ENCODE measurements at places on chromosomes 4 and X.

DNA sequence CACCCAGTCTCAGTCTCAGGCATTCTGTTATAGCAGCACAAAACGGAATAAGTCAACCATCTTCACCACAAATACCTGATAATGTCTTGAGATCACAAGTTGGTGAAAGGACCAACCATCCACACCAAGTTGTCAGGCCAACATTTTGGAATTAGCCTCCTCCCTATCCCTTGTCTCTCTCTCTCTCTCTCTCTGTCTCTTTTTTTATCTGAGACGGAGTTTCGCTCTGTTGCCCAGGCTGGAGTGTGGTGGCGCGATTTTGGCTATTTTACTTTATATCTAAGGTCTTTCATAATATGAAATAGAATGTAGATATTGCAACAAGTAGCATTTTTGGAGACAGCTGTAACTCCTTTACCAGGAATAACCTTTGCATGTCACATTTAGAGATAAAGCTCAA lies 15.7 kb downstream of the ADH1A start:
- DNase-seq, result no peak

GRCh38 chrX:31593353-31593752 lies 521.5 kb upstream of the FTHL17 start:
- no peak for DNase-seq

DNA sequence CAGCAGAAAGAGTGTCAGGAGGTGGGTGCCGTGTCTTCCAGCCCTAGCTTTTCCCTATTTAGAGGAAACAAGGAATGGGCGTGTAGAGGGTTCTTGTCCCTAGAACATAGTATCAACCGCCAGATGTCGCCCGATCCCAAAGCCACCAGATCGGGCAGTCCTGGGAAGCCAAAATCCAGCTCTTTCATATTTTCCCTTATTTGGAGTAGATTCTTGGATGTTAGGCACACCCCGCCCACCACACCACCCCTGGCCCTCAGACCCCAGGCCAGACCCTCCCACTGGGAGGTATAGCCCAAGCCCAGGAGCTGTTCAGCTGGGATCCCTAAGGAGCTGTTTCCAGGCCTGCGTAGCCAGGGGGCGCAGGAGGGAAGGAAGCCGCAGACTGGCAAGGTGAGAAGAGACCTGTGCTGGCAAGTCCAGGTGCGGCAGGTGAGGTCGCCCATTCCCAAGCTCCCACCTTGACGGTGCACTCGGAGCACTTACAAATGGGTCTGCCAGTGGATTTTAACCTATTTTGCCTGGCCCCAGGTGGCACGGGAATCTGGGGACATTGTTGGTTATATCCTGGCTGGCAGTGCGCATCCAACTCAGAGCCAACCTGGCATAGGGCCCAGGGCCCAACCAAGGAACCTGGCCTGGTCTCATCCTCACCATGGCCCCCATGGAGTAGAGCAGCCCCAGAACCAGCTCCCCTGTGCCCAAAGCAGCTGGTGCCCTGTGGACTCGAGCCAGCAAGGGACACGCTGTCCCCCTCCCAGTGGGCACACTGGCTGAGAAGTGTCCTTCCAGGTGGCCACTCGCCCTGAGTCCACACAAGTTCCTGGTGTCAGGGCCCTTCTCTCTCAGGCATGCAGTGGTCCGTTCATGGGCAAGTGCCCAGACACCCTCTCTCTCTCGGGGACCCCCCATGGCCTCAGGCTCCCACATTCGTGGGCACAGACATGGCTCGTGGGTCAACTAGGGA lies 811 bp downstream of the FLNA start:
- DNase-seq, result no peak

- DNase-seq, result peak; percentile 18
Observed at GRCh38 chr4:108166441-108167315, 2.1 kb downstream of the LEF1 start.

DNA sequence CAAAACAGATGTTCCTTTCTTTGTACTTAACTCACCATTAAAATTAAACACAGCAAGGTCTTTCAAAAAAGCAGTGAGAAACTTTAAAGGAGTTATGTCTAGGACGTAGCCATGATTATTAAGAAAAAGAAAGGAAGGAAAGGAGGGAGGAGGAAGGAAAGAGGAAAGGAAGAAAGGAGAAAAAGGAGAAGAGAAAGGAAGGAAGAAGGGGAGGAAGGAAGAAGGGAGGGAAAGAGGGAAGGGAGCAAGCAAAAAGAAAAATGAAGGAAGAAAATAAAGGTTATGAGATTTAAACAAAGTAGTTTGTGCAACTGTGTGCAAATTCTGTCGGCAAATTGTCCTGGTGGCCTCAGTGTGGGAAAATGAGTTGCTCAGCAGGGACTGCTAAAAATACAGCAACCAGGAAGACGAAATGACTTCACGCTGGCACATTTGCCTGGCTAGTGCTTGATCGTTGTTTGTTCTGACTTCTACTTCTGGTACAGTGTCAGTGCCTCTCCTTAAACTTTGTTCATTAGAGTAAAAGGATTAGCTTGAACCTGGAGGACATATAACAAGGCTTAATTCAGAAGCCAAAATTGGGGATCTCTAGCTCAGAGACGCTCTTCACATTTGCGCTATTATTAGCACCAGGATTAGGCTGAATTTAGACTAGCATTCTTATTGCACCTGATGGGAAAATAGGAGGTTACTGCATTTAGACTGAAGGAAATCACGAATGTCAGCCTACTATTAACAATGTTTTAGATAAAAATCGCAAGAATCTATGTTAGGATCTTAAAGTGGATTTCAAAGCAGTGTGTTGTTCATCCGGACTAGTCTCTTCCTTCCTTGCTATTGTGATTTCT lies 81.2 kb downstream of the DCK start:
- DNase-seq, result no peak

GRCh38 chr4:33914386-33914785 lies 2329.9 kb downstream of the ARAP2 start:
- no peak for DNase-seq

GRCh38 chr4:140297221-140297570 lies 76.2 kb upstream of the SCOC start:
- DNase-seq, result no peak

DNA sequence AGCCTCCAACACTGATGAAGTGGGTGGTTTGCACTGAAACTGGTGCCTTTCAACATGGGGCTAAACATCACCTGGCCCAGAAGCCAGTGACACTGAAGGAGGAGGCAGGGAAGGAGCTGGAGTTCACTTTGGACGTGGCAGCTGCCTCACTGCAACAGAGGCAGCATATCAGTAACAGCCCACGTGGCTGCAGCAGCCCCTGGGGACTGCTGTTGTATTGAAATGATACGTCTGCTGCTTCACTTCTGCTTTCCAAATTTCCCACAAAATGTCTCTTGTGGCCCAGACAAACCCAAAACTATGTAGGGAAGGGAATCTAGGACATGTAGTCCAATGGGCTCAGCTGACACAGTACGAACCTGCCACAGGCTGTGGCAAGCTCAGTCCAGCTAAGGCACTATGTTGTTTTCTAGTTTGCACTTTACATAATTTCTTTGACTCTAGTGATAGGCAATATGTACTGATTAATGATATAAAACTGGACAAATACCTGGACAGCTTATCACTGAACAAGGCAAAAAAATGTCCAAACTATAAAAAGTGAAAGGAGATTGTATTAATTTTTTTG lies 84.7 kb upstream of the RAPGEF2 start:
- no peak for DNase-seq

GRCh38 chr4:107472265-107472948 lies 247.6 kb downstream of the PAPSS1 start:
- DNase-seq, result no peak

DNA sequence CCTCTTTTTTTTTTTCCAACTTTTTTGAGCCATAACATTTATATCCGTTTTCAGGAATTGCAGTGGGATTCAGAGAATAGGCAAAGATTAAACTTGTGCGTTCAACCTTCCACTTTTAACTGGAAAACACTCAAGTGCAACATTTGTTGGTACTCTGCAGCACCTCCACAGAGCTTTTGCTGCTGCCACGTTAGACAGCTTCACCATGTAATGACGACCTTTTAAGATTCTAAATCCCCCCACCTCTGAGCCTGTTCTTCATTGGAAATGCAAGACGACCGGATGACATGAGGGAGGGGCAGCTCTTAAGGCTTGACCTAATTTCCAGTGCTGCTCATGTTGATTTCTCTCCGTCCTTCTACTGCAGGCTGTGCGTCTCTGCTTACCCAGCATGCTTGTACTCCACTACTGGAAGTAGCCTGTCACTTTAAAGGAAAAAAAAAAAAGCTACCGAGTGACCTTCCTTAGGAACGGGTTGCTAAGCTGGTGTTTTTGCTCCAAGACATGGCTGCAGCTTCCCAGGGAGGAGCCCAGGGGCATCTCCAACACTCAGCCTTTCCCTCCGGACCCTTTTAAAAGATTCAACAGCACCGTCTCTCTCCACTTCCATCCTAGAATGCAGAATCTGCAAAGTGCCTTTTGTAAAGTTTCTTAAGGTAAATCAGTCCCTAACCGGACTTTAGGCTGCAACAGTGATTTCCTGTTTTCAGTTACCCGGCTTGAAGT lies at the start of gene CC2D2A:
Gene CC2D2A, plus strand, starts transcription at position 481 of the 726 bp plus-strand sequence. CDS start 6,051 bp downstream, outside the sequence.
- no peak for DNase-seq

DNA sequence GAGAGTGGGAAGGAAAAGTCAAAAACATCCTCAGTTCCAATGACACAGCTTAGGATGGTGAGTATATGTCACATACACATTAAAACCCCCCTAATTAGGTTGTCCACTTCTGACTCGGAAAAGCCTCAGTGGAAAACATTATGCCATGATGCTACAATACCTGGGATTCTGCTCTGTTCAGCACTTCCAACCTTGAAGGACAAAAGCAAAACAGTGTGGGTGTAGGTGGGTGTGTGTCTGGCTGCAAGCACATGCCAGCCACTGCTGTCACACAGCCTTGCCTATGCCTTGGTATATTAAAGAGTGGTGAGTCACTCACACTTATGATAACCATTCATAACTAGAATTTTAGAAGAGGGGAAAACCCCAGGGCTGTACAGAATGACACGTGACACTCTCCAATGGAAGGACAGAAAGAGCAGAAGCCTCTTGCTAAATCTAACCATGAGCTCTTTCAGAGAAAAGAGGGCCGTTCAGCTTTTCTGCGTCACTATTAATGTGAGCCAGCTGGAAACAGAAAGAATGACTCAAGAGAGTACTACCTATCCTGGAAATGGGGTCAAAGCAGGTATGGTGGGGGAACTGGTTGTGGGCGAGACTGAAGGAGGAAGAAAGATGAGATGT lies 159.6 kb downstream of the TET2 start:
- DNase-seq, result peak; percentile 24

GRCh38 chr4:17719106-17719505 lies 62.3 kb downstream of the FAM184B start:
- DNase-seq, result no peak

GRCh38 chrX:114584983-114585842 lies 1.3 kb downstream of the HTR2C start:
- DNase-seq, result no peak

GRCh38 chr4:185909972-185910371 lies 98.0 kb upstream of the SORBS2 start:
- no peak for DNase-seq

GRCh38 chr4:42149004-42149403 lies 3.5 kb downstream of the BEND4 start:
- no peak for DNase-seq

GRCh38 chr4:15385515-15385914 lies 42.3 kb upstream of the C1QTNF7 start:
- no peak for DNase-seq

- no peak for DNase-seq
Observed at GRCh38 chr4:24640366-24640765, 56.0 kb upstream of the DHX15 start.

DNA sequence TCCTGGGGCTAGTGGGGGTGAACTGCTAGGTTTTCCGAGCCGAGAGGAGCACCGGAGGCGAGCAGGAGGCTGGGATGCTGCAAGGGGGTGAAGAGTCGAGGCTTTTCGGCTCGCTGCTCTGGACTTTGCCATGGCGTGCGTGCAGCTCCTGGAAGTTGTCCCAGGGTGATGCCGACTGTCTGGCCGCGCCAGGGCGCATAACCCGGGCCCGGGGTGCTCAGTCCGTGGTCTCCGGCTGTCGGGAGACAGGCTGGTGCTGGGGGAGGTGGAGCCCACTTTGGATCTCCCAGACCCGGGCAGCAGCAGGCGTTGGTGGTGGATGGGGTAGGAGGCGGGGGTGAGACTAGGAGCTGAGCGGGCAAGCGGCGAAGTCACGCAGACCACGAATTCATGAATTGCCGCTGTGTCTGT lies 793 bp downstream of the GRIA3 start:
- DNase-seq, result no peak

- DNase-seq, result no peak
Observed at GRCh38 chr4:154714339-154715040, 29.3 kb upstream of the LRAT start.

- no peak for DNase-seq
Observed at GRCh38 chr4:157727163-157727562, 445.7 kb downstream of the GASK1B start.

DNA sequence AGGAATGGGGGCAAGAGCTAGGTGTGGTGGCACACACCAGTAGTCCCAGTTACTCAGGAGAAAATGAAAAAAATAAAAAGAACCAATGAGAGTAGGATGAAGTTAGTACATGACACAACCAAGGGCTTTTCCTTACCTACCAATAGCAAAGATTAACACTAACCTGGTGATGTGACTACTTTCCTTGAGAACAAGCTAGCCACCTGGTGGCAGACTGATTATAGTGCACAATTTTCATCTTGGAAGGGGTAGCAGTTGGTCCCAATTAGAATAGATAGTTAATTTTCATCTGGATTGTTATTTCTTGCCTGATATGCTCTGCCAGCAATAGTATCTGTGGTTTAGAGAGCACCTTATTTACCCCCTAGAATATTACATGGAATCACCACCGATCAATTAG lies 1216.8 kb upstream of the PABPC4L start:
- DNase-seq, result no peak

- DNase-seq, result no peak
Observed at GRCh38 chrX:40479777-40480318, 100.9 kb upstream of the ATP6AP2 start.

DNA sequence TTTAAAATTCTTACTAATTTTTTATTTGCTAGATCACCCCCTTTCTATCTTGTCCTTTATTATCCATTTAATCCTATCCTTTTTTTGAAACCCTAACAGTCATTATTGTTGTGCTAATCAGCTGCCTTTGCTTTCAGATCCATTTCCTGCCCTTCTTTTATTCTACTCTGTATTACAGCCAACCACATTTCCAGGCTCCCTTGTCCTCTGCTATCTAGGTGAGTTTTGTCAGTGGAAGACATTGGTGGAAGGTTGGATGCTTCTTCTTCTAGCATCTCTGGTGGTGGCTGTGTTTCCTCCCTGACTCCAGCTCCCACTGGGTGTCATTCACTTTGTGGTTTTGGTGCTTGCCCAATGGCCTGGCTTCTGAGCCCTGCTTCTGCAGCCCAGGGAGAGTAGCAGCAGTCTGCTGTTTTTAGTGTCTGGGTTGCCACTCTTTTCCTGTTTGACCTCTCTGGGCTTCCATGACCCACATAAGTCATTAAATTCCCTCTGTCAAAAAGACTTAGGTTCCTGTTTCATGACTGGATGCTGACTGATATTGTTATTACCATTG lies 225.2 kb upstream of the PGRMC2 start:
- no peak for DNase-seq

- no peak for DNase-seq
Observed at GRCh38 chrX:124228849-124229248, 103.6 kb upstream of the TEX13D start.

GRCh38 chr4:153197301-153197700 lies 6.9 kb upstream of the TRIM2 start:
- DNase-seq, result no peak

GRCh38 chr4:136055360-136055759 lies 1476.9 kb downstream of the PCDH18 start:
- no peak for DNase-seq

Measured in stimulated activated CD8-positive, alpha-beta memory T cell treated with anti-CD3 and anti-CD28 coated beads, Interleukin-4, amount 100 ng/mL, for 4 hours (primary cell).